Thoracic aorta (tissue), 2 donors: ENCODE measurements at places on chromosomes 13 and 19.

DNA sequence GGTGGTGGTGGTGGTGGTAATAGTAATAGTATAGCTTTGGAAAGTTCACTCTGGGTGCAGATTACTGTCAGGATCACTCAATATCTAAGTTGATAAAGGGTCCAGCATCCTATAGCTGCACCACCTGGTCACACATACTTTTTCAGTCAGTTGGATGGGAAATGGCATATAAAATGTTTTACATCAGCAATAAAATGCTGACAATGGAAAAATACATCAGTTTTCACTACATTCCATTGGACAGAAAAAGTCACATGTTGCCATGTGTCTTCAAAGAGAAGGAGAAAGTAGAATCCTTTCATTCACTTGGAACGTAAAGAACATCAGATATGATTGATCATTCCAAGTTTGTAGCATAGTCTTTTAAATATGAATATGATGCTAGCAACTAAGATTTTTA, 481.4 kb downstream of the SLITRK6 start:
- DNase-seq, result no peak

DNA sequence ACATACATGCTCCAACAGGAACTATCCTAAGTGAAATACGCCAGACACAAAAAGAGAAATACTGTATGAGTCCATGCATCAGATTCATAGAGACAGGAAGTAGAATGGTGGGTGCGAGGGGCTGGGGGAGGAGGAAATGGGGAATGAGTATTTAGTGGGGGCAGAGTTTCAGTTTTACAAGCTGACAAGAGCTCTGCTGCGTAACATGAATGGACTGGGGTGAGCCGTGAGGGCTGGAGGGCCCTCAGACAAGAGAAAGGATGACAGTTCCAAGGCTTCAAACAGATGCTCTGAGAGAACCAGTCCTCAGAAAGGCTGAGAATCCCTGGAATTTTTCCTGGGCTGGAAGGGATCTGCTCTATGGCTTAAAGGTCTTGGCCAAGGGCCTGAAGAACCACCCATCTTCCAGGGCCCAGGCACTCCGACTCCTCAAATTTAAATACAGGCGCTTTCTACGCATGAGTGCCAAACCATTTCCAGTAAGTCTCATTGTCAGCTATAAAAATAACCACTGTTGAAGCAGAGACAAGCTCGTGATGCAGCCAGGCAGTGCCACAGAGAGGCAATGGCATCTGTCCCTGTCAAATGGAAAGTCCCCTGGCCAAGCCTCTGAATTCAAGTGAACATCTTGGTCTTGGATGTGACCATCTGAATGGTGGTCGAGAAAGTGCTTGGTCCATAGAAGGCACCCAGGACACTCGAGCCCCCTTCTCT, 17.5 kb downstream of the KLF2 start:
- no peak for DNase-seq

DNA sequence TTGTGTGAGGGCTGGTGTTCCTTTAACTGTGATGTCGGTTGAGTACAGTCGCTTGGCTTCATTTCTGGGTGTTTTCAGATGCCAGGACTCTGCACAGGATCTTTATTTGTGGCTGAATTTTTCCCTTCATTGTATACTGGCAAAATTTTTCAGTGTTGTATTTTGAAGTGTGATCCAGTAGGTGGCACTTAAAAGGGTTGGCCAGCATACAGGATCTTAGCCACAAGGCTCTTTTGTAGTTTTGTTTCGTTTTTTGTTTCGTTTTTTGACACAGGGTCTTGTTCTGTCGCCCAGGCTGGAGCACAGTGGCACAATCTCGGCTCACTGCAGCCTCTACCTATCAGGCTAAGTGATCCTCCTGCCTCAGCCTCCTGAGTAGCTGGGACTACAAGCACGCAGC, 8.7 kb downstream of the FCAR start:
- no peak for DNase-seq

- DNase-seq, result no peak
Observed at GRCh38 chr19:47489072-47489914, 5.3 kb upstream of the KPTN start.

- no peak for DNase-seq
Observed at GRCh38 chr13:22561581-22561980, 619.2 kb upstream of the SGCG start.

DNA sequence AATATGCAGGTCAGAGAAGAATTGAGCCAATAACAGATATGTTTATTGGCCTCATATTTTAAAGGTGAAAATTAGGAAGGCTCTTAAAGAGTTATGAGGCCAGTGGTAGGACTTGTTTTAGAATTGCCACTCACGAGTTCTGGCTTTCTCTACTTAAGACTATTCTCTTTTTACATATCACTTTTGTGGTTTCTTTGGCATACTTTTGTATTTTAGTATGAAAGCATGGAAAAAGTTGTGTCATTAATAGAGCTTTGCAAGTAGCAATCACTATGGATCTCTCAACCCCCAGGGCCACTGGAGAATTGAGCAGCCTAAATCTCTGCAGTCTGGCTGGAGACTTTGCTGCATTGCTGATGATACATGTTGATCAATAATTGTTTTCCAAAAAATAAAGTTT, 64.6 kb upstream of the SOX21 start:
- DNase-seq, result no peak

- no peak for DNase-seq
Observed at GRCh38 chr19:40144151-40144550, 47.1 kb upstream of the MAP3K10 start.
